Right hindlimb (tissue), 1 donor: ENCODE measurements at places on chromosomes 5 and 9.

- DNase-seq: no peak
Measured at GRCh38 chr9:135678236-135679017, 15.3 kb downstream of the LCN9 start.

DNA sequence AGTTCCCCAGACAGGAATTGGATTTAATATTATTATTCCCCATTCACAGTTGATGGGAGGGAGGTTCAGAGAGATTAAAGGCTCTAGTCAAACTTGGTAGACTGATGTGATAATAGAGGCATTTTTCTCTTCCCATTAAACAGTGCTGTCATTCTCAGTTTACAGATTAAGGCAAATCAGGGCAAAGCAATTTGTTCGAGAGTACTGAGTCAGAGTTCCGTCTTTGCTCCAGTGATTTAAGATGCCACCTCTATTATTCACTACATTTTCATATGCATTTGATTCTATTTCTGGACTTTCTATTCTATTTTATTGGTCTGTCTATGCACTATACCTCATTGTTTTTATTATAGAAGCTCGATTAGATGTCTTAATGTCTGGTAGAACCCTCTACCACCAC is 201.0 kb upstream of the RAI14 start:
- DNase-seq: no peak

- no peak for DNase-seq
Measured at GRCh38 chr5:168801567-168801966, 222.4 kb upstream of the PANK3 start.

DNA sequence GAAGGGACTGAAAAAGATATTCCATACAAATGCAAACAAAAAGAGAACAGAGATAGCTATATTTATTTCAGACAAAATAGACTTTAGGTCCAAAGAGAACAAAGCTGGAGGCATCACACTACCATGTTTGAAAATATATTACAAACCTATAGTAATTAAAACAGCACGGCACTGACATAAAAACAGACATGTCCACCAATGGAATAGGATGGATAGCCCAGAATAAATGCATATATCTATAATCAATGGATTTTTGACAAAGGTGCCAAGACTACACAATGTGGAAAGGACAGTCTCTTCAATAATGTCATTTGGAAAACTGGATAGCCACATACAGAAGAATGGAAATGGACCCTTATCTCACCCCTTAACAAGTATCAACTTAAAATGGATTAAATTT is 10.2 kb downstream of the PRKAA1 start:
- DNase-seq: no peak

DNA sequence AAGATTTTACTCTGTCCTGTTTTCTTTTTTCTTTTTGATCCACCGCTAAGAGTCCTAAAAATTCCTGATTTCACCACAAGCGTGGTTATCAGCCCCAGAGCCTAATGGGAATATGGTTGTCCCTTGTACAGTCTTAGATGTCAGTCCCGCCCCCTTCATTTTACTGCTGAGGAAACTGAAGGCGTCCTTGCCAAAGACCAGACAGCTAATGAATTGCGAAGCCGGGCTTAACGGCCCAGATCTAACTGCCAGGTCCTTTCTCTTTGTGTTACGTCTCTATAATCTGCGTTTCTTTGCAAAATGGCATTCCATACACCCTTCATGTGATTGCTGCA is 497 bp downstream of the NSA2 start:
- DNase-seq: no peak

DNA sequence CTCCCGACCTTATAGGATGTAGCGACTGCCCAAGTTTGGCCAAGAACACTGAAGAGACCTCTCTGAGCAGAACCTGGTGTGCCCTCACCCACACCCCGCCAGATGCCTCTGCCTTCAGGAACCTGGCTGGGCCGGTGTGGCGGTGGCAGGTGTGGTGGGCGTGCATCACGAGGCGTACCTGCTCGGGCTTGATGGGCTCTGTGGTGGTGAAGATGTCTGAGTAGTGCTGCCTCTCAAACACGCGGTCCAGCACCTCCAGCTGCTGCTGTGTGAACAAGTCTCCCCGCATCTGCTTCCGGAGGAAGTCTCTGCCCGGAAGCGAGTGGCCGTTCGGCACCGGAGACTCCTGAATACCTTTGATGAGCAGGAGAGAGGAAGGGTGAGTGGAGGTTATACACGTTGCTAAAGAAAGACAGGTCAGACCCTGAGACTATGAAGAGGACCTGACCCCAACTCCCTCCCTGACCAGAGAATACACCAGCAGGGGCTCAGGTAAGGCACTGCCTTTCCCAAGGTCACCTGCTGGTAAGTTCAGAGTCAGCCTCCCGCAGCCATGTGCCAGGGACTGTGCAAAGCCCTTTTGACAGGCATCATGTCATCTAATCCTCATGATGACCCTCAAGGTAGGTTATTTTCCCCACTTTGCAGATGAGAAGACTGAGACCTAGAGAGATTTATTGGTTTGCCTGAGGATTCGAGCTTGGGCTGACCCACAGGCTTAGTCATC is 67.5 kb downstream of the PAX5 start:
- DNase-seq: no peak

DNA sequence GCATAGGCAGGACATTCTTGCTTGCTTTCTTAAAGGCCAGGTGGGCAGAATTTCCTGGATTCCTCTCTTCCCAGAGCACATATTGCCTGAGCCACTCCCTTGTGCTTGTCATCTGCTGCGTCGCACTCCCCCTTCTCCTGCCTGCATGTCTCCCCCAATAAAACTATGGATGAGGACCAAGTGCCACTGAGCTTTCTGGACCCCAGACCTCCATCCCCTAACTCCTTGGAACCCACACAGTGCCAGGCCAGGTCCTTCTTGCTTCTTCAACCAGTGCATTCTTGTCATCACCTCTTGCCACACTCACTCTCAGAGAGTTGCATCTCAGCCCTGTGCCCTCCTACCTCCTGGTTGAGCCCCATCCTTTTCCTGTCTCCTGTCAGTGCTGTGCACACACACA is 157.9 kb upstream of the PANK3 start:
- no peak for DNase-seq

- no peak for DNase-seq
Measured at GRCh38 chr9:81562231-81563019, 126.9 kb downstream of the TLE1 start.

- peak; percentile 51 for DNase-seq
Measured at GRCh38 chr5:138725153-138725817, 27.9 kb upstream of the CTNNA1 start.

DNA sequence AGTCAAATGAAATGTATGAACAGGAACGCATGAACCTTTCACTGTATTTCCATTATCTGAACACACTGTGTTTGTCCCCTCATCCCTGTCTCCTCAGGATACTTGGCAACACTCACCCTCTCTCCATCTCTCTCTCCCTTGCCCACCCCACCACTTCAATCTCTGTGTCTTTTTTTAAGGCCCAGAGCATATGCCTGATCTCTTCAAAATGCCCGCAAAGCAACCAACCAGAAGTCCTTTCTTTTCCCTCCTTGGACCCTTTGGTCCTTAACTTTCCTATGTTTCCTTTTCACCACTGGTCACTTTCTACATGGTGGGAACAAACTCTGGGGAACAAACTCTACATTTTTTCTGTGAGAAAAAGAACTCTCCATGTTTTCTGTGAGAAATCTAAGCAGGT is 3.2 kb upstream of the IRF1 start:
- DNase-seq: no peak

GRCh38 chr9:116697362-116697761 is 10.3 kb downstream of the TRIM32 start:
- no peak for DNase-seq

DNA sequence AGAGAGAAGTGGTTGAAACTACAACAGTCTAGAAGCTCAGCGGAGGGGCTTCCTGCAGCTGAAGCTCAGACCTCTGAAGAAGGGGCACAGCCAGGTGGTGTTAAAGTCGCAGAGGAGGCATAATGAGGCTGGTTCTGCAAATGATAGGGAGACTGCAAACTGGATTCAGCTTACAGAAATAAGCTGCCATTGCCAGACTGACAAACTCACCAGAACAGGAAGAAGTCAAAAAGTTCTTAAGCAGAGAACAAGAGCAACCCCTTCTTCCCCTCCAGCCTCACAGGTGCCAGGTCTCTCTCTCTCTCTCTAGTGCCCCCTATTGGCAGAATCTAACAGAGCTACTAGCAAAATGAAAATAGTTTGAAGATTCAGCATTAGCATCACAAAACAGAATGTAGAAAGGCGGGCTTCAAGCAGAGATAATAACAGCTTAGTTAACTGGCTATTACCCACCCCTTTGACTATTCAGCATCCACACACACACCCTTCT is 76.7 kb downstream of the GRAMD2B start:
- no peak for DNase-seq

DNA sequence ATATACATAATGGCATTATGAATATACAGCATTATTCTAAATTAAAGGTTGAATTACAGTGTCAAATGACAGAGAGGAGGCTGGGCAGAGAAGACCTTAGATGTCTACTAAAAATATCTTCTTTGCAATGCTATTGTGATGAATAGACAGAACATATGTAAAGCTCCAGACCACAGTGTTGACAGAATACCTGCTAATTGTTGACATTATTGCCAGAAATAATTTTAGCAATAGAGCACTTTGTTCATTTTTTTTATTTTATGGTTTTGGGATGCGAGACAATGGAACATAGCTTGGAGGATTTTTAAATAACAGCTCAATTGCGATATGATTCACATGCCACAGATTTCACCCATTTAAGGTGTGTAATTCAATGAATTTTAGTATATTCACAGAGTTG is 508.8 kb downstream of the PSAT1 start:
- DNase-seq: no peak

DNA sequence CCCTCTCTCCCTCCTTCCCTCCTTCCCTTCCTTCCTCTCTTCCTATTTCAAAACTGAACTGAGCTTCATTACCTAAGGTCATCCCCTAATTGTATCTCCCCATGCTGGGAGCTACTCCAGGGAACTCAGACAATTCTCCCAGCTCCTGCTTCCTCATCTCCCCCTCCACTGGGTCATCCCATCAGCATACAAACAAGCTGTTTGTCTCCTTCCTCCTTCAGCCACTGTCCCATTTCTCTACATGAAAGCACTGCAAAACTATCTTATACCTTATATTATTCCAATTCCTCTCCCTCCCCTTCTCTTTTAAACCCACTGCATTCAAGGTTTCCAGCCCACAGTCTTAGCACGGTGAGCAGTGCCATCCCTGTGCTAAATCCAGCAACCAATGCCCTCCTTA is 262.4 kb downstream of the AGTPBP1 start:
- DNase-seq: no peak

DNA sequence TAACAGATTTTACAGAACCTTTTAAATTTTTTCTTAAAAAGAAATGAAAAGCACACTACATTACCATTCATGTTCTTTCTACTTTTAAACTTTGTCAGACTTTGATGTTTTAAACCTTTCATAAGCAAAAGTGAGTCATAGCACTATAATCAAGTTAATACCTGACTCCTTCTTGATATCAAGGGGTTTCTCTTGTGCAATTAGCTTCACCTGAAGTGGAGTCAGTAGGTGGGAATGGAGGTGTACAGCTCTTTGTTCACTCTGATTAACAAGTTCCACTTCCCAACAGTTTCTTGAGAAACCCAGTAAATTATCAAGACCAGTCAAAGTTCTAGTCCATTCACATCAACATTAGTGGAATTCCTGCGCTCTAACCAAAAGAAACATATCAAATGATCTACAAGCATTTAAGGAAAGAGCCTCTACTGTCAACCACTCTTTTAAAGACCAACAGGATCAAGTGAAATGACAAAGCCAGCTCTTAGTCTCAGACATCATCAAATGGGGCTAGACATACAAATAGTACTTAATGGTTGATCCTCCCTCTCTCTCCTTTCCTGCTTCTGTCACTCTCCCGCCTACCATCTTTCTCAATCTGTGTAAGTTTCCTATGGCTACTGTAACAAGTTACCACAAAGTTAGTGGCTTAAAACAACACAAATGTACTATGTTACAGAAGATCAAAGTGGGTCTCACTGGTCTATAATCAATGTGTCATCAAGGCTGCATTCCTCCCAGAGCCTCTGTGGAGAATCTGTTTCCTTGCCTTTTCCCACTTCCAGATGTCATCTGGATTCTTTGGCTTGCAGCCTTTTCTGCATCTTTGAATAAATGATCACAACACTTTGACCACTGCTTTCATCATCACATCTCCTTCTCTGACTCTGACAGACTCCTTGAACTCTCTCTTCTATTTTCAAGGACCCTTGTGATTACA is 68.0 kb downstream of the HINT1 start:
- no peak for DNase-seq

DNA sequence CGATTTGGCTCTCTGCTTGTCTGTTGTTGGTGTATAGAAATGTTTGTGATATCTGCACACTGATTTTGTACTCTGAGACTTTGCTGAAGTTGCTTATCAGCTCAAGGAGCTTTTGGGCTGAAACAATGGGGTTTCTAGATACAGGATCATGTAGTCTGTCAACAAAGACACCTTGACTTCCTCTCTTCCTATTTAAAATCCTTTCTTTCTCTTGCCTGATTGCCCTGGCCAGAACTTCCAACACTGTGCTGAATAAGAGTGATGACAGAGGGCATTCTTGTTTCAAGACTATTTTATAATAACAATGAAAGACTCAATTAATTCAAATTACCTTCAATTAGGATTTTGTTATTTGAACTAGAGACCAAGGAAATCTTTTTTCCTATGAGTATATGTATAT is 692.5 kb downstream of the PRR16 start:
- no peak for DNase-seq

DNA sequence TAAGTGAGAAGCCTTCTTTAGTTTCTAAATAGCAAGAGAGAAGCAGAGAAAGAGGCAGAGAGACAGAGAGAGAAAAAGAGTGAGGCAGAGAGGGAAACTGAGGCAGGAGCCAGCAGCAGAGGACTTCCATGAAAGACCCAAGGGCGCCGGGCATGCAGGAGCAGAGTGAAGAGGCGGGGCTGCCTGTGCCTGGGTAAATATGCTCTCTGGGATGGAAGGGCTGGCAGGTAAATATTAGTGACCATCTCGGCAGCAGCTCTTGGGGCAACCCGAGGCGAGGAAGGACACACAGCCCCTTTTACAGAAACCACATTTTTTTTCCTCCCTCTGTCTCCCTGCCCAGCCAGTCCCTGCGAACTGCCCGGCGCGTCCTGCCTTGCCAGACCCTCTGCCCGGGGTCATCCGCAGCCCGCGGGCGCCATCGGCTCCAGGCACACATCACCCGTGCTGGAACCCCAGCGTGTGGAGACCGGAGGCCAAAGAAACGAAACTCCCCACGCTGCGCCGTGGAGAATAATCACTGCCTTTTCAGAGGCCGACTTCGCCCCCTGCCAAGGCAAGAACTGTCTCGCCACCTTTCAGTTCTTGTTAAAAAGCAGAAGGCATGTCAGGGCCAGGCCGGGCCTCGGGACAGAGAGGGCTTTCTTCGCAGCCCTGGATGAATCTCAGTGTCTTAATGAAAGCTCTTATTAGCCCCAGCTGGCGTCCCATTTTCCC is 61.3 kb downstream of the BOD1 start:
- no peak for DNase-seq
